Hematopoietic multipotent progenitor cell (in vitro differentiated cells): ENCODE measurements at places on chromosomes 2 and 18.

GRCh38 chr18:29849144-29849543 lies 1193.4 kb downstream of the DSC3 start:
- DNase-seq: no peak

GRCh38 chr2:51263951-51264350 lies 232.0 kb upstream of the NRXN1 start:
- DNase-seq: no peak

DNA sequence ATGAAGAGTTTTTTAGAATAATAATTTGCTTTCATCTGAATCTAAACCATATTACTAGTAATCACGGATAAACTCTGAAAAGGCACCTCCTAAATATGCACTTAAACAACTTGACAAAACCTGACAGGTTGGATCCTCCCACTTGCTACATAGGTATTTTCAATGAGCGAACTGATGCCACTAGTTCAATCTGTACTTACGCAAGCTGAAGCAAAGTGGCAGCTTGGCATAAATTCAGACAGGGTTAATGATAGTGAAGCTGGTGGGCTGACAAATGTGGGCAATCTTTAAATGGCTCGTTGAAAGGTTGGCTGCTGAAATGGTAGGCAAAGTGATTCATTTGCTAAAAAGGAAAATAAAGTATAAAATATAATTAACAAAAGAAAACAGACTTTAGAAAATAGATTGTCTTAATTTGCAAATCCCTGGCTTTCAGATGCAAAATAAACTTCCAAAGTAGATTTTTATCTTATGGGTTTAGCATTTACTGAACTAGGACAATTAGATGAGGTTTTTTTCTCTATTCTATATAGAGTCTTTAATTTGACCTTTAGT lies 1713.5 kb upstream of the SLC39A10 start:
- DNase-seq: no peak

DNA sequence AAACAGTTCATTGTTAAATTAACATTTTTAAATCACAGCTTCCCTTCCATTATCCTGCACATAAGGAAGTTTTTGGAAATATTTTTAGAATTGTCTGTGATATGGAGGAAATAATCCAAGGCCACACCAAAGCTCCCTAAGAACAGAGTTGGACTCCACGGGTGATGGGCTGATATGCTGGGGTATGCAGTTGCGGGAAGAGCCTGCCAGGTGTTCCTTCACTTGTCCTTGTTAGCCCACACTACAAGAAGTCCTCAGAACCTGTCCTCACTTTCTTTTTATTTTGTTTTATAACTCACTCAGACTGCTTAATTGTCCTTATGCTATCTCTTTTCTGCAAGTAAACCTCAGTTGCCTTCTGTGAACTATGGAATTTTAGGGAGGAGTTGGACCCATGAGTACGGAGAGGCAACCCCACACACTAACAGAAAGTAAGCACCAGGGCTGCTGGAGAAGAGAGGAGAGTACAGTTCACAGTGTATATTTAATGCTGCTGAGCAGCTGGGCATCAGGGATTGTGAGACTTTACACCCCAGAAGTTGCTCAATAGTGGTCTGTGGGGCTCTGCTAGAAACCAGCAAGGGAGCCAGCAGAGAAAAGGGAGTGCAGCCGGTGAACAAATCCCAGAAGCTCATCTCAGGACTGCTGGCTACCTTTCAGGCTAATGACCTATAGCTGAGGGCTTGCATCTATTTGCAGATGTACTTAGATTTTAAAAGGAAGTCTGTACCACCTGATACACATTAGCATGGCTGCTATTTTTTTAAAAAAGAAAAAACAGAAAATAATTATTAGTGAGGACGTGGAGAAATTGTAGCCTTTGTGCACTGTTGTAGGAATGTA lies 280.1 kb upstream of the STON1 start:
- no peak for DNase-seq

DNA sequence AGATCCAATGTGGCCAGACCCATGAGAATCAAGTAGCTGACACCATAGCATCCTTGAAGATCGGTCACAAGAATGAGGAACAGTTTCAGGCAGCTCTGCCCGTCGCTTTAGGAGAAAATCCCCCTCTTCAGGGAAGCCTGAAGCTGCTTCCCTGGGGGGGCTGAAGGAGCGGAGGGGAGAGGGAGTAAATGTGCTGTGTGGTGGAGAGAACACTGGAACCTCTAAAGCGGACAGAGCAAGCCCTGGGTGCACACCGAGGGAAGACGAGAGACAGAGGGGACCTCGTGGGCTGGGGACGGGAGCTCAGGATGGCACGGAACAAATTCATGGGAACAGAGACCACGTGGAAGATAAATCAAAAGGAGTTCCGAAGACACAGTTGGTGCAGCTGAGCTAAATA lies 154.3 kb downstream of the NDUFA10 start:
- DNase-seq: no peak

- no peak for DNase-seq
Observed at GRCh38 chr18:37294951-37295350, 270.6 kb downstream of the CELF4 start.

GRCh38 chr18:78677483-78678317 lies 301.9 kb upstream of the SALL3 start:
- DNase-seq: no peak

GRCh38 chr2:231640241-231640640 lies 47.6 kb downstream of the TEX44 start:
- DNase-seq: no peak

- DNase-seq: no peak
Observed at GRCh38 chr2:235810846-235811245, 317.0 kb downstream of the AGAP1 start.

DNA sequence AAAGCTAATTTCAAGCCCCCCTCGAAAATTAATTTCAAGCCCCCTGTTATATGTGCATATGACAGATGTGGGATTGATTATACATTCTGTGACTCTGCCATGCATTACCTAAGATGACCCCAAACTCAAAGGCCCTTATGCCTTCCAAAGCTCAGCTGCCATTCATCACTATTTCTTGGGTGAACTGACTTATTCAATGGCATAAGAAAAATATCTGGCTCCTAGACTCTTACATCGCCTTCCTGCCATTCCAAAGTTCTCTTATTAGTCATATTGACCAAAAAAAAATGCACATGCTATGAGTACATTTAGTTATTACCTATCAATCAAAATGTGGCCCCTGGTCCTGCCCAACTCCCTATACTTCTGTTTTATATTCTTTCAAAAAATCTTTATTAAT lies 291.8 kb upstream of the CHAC2 start:
- no peak for DNase-seq

DNA sequence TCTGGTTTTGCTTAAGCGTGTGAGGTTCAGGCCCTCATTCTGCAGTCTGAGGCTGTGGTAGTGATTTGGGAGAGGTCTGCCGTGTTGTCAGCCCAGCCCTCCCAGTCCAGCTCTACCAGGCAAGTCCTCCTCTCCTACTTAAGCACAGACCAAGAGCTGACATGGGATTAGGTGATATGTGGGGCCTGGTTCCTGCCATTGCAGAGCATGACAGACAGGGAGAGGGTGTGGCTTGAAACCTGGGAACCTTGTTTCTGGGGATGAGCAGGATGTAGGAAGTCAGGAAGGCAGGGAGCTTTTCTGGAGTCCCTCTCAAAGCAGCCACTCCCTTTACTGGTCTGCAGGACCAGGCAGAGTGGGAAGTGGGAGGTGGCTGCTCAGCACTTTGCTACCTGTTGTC lies 38.6 kb downstream of the PTPRM start:
- DNase-seq: no peak

DNA sequence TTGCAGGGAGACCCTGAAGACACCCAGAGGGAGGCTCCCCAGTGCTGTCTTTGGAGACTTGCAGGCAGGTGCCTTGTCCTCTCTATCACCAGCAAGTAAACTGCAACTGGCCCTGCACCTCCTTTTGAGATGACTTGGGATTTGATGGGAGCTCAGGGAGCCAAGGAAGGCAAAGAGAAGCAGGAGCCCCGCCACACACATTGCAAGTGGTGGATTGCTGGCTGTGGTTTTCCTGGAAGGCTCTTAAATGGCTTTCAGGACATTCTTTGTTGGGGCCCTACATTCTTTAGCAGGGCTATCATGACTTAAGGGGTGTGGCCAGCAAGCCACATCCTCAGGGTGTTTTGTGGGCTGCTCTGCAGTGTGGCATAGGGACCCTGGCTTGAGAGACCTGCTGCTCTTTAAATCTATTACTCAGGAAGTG lies 39.9 kb upstream of the CDC42EP3 start:
- DNase-seq: peak; percentile 33

- peak; percentile 70 for DNase-seq
Observed at GRCh38 chr2:181393472-181393871, 63.7 kb upstream of the ITGA4 start.

GRCh38 chr2:233448220-233448559 lies 93.9 kb downstream of the DGKD start:
- DNase-seq: peak; percentile 15

GRCh38 chr18:74141667-74142066 lies 6.0 kb downstream of the FBXO15 start:
- DNase-seq: no peak

DNA sequence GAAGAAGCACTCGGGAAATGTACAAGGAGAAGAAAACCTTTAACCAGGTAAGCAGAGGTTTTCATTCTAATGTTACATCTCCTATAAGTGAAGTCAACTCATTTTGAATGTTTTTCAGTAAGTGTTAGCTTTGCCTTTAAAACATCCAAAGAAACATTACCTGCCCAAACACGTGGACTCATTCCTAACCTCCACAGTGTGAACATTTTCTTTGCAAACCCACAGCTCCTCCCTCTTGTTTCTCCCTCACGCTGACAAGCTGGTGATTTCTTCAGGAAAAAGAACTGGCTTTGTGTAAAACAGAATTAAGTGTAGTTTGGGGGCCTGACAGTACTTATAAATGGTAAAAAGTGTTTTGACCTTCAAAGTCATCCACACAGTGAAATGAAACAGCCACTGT lies 72.5 kb downstream of the MTCL1 start:
- DNase-seq: no peak

GRCh38 chr2:168583064-168583709 lies 127.1 kb downstream of the CERS6 start:
- DNase-seq: peak; percentile 20

- DNase-seq: no peak
Observed at GRCh38 chr18:34562252-34562870, 147.7 kb upstream of the DTNA start.
